ENCODE measurements at places on chromosomes 12 and 14.
A peak's percentile ranks its signal among the peaks of the same experiment; 100 is the strongest.

DNA sequence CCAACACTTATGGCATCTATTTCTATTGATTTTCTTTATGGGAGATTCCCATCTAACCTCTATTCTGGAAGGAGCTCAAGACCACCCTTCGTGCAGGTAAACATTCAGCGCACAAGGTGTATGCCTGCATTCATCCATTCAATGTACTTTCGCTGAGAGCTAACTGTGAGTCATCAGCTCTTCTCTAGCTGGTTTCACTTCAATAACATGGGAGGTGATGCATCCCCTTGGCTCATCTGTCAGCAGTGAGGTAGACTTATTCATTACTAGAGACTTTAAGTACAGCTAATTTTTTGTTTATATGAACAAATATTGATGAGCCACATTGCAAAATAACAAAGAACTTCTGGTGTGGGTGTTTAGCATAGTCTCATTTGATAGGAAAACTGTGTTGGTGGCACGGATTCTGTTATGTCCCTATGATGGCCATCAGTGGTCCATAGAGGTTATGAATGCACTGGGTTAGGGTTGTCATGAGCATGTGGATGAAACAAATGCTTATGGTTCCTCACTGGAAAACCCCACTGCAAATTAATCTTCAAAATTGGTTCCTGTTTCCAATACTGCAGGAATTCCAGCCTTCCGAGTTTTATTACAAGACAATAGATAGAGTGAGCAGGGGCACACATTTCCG is 1151.0 kb downstream of the BCL11B start:
- DNase-seq, result no peak

DNA sequence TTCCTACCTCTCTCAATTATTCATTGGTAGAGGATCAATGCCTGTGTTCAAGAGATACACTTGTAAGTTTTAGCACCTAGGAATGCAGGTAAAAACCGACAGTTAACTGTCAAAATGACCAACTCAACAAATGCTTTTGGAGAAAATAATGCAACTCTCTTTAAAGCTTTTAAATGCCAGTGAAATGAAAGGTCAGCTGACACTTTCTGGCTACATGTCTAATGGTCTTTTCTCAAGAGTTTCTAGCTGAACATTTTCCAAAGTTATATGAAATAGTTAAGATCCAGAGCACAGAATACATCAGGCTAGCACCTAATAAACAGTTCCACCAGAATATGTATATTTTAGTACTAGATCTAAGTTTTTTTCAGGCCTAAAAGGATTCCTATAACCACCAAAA is 2.0 kb downstream of the CSRNP2 start:
- no peak for DNase-seq

- no peak for DNase-seq
Observed at GRCh38 chr12:34390171-34390841, 368.0 kb downstream of the ALG10 start.

- DNase-seq, result no peak
Observed at GRCh38 chr14:75934998-75935628, 46.7 kb downstream of the TGFB3 start.

DNA sequence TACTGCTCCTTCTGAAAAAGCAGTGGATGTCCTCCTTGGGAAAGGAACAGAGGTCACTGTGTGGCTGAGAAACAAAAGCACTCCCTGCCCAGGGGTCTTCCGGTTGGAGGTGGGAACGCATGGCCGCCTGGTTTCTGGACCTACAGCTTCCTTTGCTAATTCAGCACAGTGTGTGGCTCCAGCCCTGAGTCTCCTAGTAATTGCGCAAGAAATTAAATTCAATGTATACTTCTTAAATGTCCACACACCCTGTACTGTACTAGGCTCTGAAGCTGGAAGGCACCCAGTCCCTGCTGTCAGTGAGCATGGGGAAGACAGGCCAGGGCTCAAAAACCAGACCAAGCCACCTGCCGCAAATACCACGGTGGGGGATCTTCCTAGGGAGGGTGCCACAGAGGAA is 13.4 kb downstream of the SLC24A4 start:
- no peak for DNase-seq

GRCh38 chr12:57474862-57475261 is 4.8 kb downstream of the ARHGAP9 start:
- no peak for DNase-seq

GRCh38 chr12:83261998-83262397 is 575.3 kb downstream of the TMTC2 start:
- no peak for DNase-seq

GRCh38 chr12:121110211-121110940 is 22.3 kb upstream of the P2RX7 start:
- DNase-seq, result peak; percentile 45

- no peak for DNase-seq
Observed at GRCh38 chr12:94762259-94762942, 112.0 kb upstream of the TMCC3 start.

- DNase-seq, result no peak
Observed at GRCh38 chr14:51478175-51478621, 173.5 kb upstream of the FRMD6 start.

- DNase-seq, result no peak
Observed at GRCh38 chr12:109772622-109773321, 59.1 kb downstream of the FAM222A start.

- peak; percentile 34 for DNase-seq
Observed at GRCh38 chr12:9906873-9907272, 25.3 kb downstream of the CLEC2A start.

GRCh38 chr14:75123991-75124390 is 2.9 kb downstream of the NEK9 start:
- DNase-seq, result no peak

- DNase-seq, result no peak
Observed at GRCh38 chr12:29883525-29883924, 99.8 kb upstream of the TMTC1 start.

GRCh38 chr12:48296586-48297282 is 54.0 kb downstream of the ZNF641 start:
- peak; percentile 5 for DNase-seq

DNA sequence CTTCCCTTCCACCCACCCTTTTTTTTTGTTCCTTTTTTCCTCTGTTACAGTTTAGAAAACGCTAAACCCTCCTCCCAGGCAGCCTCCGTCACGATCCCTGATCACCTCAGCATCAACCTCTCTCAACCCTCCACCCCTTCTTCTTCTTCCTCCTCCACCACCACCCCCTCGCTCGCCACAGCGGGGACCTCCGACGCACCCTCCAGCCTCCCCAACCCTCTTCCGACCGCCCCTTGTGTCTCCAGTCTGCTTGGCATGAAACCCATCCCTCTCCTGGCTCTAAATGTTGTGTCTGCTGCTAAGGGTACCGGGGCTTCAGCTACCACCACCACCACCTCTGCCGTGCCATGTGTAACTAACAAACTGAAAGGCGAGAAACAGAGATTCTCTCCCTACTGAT is 22.9 kb downstream of the PCBP2 start:
- no peak for DNase-seq

DNA sequence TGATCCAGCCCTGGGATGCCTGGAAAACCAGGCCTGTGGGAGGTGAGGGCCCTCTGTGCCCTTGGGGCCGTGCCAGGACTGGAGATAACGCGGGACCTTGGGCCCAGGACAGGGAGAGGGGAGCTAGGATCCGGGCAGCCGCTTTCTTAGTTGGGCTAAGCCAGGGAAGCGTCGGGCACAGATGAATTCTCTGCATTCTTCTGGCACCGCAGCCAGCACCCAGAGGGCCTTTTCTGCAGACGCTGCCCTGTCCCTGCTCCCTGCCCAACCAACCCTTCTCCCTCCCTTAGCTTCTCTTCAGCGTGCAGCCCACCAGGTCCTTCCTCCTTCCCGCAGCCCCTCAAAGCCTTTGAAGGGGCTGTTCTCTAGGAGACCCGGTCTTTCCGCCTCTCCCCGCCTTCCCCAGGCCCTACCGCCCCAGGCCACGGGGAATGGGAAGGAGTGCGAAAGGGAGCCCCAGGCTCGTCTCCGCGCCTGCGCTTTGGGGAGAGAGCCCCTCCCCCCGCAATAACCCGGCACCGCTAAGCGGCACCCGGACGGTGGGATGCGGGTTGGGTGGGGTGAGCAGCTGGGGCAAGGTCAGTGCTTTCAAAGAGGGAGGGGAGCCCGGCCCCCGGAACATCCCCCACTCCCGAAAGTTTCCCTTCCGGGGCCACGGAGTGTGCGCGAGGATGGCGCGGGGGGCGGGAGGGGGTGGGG is 663 bp downstream of the NCKAP5L start:
- DNase-seq, result peak; percentile 21

DNA sequence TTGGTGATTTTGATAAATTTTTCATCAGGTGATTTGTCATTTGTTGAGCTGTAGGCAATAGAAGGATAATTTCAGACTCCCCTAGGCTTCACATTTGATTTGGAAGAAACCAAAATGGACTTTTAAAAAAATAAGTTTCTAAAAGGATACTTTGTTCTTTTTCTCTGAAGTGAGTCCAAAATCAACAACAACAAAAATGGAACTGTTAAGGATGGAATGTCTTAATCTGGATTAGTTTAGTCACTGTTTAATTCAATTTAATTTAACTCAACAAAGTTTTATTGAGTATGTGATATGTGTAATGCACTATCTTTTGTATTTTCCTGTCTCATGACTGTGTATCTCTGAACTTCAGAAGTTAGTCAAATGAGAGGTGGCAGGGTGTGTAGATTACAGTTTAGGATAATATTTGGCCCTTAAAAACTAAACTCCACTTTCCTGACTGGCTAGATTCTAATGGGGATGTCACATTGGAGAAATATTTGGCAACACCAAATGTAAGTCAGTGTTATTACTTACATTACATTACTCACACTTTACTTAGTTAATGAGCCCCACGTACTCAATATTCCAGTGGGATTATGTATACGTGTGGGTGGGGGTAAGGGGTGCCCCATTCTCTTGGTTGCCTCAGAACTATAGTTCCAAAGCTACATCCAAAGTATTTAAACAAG is 209.7 kb downstream of the BCAT1 start:
- no peak for DNase-seq

DNA sequence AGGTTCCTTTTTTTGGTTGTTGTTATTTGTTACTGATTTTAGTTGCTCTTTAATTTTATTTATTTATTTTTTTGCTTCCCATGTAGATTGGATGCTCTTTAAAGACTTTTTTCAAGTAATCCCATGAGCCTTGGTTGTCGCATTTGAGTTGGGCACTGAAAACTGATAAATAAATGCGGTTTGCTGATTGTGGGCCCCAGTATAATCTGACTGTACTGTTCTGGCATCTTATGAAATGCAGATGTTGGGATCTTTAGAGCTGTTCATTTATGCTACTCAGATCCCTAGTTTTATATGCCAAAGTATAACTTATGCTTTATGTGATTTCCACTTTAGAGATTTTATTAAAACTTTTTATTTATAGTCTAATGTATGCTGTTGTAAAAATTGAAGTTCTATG is 33.3 kb downstream of the WNK1 start:
- DNase-seq, result no peak

GRCh38 chr12:50110127-50110761 is 1.8 kb upstream of the COX14 start:
- no peak for DNase-seq

DNA sequence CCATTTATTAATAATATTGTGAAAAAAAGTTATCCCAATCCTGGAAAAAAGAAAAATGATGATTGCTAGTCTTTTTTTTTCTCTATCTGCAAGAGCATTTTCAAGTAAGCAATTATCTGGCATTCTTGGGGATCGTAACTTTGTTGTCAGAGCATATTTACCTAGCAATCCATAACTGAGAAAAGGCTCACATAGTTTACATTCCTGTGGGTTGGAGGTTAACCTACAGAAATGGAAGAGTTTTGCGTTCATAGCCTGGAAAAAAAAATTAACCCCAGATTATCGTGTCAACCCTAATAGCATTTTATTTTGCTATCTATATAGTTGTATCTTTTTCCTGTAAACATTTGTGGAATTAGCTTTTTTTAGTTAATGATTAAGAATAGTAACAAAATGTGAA is 292.3 kb downstream of the DAD1 start:
- no peak for DNase-seq

DNA sequence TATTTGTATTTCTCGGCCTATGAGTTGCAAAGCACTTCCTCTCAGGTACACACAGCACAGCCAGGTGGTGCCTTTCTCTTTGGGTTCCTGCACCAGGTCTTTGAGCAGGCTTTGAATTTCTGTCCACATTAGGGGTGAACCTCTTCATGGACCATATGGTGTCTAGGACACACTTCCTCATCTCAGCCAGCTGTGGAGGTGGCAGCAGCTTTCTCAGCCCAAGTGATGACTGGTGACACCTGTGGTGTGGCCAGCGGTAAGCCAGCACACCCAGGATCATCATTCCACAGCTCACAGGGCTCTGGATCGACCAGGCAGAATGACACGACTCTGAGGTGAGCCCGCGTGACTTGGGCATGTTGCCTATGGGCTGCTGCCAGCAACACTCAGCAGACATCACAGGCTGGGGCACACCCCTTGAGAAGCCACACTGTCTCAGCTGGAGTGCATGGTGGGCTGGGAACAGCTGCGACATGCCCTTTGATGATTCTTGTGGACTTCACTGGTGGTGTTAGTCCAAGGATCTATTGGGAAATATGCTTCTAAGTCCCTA is 36.8 kb downstream of the SLC5A8 start:
- DNase-seq, result no peak

- DNase-seq, result no peak
Observed at GRCh38 chr14:102272392-102272791, 32.6 kb downstream of the MOK start.

DNA sequence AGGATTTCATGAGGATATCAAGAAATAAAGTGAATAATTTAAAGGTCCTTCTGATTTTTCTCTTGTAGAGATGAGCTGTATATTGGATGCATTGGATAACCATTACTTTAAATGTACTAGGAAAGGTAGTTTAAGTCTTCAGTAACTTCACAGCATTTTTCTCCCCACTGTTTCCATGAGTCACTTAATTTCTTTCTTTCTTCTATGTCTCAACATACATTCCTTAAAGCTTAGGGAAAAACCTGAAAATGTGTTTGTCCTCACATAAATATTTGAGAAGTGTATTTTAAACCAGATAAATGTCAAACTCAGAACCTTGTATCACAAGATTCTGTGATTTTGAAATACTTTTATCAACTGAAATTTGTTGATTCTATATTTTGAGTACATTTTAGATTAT is 1970.2 kb upstream of the FLRT2 start:
- no peak for DNase-seq

DNA sequence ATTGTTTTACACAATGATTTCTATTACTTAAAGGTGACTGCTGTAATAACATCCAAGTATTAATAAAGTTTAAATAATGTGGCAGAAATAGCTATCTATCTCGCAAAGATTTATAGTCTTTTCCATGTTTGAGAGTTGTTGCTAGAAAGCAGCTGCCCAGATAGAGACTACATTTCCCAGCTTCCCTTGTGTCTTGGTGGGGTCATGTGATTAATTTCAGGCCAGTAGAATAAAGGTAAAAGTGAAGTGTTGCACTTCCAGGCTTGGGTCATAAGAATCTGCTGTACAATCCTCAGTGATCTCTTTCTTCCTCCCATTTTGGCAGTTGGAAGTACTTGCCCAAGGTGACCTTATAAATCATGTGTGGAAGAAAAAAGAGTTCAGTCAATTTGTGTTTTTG is 449.7 kb upstream of the USP15 start:
- DNase-seq, result no peak

Data from activated gamma-delta T cell treated with anti-CD3 and anti-CD28 coated beads, Interleukin-2, amount 50 U/mL, for 16 hours (primary cell).